ENCODE measurements at places on chromosomes 6 and 20.
A peak's percentile ranks its signal among the peaks of the same experiment; 100 is the strongest.

GRCh38 chr20:1324598-1325172 lies 4.3 kb downstream of the SDCBP2 start:
- DNase-seq, result peak; percentile 73

DNA sequence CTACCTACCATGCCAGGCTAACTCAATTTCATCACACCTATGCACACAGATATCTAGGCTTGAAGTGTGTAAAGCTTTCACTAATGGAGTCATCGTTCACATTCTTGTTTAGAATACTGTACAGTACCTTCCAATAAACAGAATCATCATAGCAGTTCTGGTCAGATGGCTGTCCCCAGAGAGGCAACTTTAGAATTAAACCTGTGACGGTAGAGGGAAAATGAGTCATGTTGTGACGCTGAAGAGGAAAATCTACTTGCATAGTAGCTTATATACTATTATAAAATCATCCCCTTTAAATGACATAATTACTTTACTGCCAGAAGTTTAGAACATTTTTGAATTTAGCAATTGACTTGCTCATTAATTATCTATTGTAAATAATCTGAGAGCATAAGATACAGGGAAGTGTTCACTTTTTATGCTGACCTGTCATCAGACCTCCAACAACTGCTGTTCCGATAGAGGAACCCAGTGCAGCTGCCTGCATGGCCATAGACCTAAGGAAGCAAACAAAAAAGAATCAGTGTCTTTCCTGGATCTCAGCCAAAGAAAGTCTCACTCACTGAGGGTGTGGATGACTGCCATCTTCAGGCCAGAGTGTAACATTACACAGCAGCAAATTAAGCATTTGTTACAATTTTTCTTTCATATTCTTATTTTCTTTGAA lies 29.8 kb downstream of the RHAG start:
- DNase-seq, result peak; percentile 70

- no peak for DNase-seq
These were observed 906 bp upstream of the BTN3A2 start for GRCh38 chr6:26363882-26364701.

DNA sequence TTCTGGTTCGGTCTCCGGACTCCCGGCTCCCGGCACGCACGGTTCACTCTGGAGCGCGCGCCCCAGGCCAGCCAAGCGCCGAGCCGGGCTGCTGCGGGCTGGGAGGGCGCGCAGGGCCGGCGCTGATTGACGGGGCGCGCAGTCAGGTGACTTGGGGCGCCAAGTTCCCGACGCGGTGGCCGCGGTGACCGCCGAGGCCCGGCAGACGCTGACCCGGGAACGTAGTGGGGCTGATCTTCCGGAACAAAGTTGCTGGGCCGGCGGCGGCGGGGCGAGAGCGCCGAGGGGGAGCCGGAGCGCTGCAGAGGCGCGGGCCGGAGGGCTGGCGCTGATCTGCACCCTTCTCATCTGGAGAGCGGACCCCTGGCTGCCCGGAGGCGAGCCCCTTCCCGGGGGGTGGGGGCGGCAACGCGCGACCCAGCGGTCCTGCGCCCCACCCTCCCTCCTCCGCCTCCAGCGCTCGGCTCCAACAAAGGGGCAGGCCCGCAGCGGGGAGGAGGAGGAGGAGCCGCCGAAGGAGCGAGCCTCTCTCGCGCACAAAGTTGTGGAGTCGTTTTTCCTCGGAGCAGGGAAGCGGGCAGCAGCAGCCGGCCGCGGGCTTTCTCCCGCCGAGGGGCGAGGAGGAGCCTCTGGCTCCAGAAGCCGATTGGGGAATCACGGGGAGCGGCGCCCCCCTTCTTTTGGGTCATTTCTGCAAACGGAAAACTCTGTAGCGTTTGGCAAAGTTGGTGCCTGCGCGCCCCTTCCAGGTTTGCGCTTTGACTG lies at the start of gene UTRN:
UTRN (plus strand) TSS at position 553 of the 765 bp plus-strand sequence. CDS start 6,494 bp downstream, outside the sequence.
- DNase-seq, result peak; percentile 82

GRCh38 chr6:75870389-75870788 lies 121.3 kb downstream of the MYO6 start:
- no peak for DNase-seq

DNA sequence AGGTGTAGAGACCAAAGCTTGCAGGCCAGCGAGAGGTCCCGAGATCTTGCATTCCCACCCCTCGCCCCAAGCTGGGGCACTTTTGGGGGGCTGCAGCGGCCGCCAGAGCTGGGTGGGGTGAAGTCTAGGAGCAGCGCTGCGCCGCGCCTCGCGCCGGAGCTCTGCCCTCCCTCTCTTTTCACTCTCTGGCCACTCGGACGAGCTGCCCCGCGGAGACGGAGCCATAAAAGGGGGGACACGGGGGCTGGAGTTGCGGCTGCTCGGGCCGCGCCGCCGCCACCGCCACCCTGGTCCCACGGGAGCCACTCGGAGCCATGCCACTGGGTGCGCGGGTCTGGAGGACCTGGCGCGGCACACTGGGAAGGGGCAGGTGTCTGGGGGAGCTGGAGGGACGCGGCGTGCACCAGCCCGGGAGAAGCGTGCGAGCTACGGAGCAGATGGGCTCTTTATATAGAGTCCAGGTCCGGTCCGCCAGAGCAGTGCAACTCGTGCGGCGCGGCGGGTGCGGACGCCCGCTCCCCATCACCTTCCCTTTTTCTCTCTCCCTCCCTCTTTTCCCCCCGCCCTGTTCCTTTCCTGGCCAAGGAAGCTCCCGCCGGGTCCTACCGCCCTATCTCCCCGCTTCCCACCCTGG lies 687 bp upstream of the HTR1B start:
- DNase-seq, result peak; percentile 18

DNA sequence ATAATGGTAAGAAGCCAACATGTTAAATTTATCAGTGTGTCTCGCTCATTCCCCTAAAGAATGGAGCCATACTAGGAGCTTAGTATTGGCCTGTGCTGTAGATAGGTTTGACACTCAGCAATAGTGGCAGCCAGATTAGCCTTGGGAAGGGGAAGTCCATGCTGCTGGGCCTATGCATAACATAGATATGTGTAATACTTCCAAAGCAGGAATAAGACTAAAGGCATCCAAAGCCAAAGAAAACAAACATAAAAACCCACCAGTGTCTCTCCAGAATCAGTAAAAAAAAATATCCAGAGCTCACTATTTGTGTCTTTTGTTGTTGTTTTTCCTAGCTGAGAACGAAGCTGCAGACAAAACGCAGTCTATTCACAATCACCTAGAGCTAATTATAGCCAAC lies 104.2 kb upstream of the STXBP5 start:
- peak; percentile 36 for DNase-seq

- peak; percentile 60 for DNase-seq
These were observed 786 bp downstream of the ADRM1 start for GRCh38 chr20:62303340-62304226.

DNA sequence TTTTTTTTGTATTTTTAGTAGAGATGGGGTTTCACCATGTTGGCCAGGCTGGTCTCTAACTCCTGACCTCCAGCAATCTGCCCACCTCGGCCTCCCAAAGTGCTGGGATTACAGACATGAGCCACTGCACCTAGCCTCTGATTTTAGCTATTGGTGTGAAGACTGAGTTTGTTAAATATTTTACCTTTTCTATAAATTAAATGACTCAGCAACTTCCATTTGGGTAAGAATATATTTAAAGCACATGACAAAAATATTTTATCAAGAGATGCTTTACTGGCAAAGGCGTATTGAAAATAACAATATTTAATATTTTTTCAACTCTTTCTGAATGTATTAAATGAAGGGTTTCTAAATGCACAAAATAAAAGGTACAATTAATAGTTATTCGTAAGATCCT lies 158.7 kb upstream of the AGPAT4 start:
- no peak for DNase-seq

GRCh38 chr6:159473475-159474263 lies 219.4 kb downstream of the SOD2 start:
- DNase-seq, result no peak

DNA sequence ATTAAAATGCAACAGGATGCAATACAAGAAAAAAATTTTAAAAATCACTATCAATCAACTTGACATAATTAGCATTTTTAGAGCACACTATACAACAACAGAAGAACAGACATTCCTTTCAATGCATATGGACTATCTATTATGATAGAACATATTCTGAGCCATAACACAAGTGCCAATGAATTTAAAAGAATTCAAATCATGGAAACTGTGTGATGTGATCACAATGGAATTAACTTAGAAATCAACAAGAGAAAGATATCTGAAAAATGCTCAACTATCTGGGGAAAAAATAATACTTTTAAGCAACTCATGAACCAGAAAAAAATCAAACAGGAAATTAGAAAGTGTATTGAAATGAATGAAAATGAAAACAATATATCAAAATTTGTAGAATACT lies 106.3 kb downstream of the ADTRP start:
- no peak for DNase-seq

- DNase-seq, result peak; percentile 70
These were observed 130.1 kb upstream of the DST start for GRCh38 chr6:56772737-56773184.

DNA sequence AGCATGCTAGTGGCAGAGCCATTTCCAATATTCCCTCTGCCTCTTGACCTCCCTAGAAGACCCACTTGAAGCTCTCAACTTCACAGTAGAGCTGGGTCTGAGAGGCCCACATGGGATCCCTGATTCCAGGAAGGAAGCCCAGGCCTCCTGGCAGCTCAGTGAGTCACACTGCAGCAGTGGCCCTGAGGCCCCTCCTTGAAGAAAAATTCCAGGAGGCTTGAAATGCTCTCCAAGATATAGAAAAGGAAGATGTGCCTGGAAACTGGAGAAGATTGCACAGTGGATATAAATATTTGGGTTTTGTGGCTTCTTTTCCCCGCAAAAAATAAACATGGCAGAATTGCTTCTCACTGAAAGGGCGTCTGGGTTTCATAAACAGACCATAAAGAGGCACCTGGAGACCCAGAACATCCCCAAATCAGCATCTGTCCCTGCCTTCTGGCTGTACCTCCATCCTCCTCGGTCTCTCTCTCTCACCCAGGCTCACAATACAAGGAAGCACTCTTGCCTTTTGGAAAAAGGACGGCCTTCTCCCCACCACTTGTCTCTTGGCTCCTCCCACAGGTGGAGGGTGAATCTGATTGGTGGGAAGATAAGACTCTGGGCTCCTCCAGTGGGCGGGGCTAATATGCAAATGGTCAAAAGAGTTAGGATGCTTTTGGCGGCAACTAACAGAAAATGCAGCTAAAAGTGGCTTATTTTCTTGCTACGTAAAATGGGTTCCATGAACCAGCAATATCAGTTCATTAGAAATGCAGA lies 200.0 kb upstream of the SULF2 start:
- no peak for DNase-seq

GRCh38 chr20:8213831-8214587 lies 81.9 kb downstream of the PLCB1 start:
- no peak for DNase-seq

DNA sequence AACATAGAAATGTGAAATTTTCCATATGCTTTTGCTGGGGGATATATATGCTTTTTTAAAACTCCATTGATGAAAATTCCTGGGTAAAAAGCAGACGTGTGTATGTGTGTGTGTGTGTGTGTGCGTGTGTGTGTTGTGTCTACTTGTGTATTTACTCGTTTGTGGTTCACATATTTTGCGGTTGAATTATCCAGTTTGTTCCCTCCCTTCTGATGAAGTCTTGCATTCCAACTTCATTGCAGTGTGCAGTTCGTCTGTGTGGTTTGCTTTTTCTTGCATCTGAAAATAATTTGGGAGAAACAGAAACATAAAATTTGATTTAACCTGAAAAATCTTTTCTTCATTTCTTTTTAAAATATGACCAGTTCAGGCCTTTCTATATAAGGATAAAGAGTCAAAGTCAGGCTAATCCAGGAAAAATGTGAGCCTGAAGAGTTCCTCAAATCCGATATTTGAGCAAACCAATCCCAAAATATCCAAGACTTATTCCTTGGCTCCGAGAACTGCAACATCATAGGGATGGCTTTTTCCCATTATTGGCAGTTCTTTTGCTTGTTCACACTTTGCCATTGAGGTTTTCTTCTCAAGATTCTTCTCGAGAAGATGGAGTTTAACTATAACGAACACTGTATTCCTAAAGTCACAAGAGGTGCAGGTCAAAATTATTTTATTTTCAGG lies 202.2 kb upstream of the CCN2 start:
- peak; percentile 58 for DNase-seq

DNA sequence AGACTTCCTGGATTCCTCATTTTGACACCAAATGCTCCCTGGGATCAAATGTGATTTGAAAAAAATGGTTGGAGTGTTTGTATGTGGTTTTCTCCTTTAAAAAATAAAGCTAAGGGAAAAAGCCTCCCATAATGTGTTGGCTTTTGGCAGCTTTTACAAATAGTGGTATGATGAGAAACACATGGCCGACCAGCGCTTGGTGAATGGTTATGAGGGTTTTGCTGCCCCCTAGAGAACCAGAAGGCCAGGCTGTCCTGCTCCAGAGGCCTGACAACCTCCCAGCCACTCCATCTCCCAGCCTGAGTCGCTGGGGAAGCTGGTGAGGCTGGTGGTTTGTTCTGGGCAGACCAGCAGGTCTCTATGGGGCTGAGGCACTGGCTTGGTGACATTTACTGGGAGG lies 69.3 kb downstream of the CLIC5 start:
- DNase-seq, result peak; percentile 74
